ENCODE measurements at places on chromosomes 11 and 22.

DNA sequence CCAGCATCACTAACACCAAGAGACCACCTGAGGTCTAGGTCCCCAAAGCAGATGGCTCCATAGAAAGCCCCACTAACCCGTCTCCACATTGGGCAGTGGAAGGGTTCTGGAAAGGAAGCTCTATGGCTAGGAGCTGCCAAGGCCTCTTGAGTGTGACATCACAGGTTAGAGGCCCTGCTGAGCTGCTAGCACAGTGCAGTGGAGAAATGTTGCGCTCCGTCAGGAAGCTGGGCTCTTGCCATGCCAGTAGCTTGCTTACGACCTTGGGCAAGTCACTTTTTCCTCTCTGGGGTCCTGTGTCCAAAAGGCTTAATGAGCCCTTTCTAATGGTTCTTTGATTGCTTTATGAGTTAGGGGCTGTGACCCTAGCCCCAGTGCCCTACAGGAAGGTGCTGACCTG, 10.6 kb downstream of the PIK3IP1 start:
- DNase-seq: no peak

DNA sequence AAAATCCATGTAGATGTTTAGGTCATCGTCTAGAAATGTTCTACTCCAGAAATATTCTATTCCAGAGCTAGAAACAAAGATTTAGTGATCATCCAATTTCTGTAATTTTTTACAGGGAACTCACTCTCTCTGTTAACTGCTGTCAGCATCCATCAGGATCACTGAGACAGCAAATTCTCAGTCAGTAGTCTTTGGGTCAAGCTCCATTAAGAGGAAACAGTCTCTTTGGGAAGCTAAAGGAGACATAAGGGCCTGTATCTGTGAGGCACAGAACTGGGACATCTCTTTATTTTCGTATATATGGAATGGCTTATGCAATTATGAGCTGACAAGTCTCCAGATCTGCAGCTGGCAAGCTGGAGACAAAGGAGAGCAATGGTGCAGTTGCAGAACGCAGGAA, 48.3 kb downstream of the PIK3C2A start:
- DNase-seq: no peak

DNA sequence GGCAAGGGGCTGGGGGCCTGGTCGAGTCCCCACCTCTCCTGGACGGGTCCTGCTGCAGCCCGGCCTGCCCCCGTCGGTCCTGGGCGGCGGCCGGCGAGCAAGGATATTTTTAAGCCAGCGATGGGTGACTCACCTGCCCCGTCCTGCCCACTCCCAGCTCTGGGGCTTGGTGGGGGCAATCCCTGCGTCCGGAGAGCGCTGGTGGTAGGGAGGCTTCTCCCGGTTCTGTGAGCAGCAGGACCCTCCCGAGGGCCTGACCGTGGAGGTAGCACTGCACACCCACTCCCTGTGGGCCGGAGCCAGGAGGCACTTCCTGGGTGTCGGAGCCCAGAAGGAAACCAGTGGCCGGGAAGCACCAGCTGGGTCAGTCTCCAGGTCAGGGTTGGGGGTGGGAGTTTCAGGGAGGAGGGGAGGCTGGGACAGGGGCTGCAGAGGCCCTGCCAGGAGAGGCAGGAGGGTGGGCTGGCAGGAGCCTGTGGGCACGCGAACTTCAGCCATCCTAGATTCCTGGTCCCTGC, 467 bp downstream of the EPS8L2 start:
- DNase-seq: no peak

DNA sequence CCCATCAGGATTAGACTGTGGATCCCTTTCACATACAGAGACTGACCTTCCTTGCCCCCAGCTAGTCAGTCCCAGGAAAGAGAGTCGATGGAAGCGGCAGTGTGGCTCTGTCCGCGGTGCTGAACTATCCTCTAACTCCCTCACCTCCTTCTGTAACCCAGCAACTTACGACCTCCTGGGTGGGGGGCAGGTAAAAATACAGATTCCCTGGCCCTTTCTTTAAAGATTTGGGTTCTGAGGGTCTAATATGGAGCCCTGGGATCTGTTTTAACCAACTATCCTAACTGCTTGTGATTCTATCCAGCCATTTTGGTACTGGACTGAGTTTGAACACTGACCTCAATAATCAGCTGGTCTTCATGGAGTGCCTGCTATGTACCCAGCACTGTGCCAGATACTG, 23.2 kb downstream of the MFNG start:
- DNase-seq: no peak

DNA sequence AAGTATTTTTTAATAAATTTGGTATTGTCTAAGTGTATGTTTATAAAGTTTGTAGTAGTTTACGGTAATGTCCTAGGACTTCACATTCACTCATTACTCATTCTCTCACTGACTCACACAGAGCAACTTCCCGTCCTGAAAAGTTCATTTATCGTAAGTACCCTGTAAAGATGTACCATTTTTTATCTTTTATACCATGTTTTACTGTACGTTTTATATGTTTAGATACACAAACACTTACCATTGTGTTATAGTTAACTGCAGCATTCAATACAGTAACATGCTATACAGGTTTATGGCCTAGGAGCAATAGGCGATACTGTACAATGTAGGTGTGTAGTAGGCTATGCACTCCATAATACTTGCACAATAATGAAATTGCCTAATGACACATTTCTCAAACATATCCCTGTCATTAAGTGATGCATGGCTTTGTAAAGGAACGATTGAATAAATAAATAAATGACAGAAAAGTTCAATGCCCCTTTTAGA, 12.5 kb upstream of the CARD18 start:
- DNase-seq: no peak

- no peak for DNase-seq
These were observed 49.7 kb upstream of the CARS1 start for GRCh38 chr11:3106736-3107524.

DNA sequence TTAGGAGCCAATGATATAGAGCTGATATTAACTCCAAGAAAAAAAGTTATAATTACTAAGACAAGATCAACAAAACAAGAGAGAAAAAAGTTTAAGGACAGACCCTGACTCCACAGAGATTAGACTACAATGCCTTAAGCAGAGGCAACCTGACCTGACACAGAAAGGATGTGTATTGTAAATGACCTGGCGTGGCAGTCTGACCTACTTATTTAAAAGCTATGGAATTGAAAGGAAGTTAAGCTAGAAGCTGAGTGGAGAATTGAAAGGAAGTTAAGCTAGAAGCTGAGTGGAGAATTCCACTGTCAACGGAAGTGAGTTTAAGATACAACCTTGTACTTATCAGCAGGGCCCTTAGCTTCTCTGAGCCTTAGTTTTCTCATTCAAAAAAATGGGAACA, 885.4 kb downstream of the OPCML start:
- no peak for DNase-seq

DNA sequence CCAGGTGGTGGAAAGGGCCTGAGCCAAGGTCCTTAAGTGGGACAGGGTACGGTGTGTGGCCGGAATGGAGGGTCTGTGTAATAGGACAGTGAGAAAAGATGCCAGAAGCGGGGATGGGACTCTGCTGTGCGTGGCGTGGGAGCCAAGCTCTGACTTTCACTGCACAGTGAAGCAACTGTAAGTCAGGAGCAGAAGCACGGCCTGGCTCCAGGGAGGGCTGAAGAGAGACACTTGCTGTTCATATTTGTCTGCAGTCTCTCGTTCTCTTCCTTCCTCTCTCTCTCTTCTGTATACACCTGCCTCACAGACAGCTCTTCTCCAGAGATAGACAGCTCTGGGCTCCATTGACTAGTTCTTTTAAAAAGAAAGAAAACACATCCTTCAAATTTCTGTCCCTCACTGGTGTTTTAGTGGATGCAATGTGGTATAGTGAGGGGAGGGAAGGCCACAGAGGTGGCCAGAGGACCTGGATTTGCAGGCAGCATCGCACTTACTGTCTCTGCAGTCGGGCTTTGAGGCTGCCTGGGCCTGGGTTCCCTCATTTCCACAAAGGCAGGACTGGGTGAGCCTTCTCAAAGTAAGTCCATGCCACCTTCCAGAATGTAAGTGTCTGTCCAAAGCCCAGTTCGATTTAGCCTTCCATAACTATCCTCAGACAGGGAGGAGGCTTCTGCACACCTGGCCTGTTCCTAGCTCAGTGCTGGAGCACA, 2.1 kb downstream of the IL17RA start:
- no peak for DNase-seq

GRCh38 chr11:1076061-1076665, 1.5 kb downstream of the MUC2 start:
- DNase-seq: no peak

- no peak for DNase-seq
These were observed 245.0 kb upstream of the B3GAT1 start for GRCh38 chr11:134656861-134657540.

DNA sequence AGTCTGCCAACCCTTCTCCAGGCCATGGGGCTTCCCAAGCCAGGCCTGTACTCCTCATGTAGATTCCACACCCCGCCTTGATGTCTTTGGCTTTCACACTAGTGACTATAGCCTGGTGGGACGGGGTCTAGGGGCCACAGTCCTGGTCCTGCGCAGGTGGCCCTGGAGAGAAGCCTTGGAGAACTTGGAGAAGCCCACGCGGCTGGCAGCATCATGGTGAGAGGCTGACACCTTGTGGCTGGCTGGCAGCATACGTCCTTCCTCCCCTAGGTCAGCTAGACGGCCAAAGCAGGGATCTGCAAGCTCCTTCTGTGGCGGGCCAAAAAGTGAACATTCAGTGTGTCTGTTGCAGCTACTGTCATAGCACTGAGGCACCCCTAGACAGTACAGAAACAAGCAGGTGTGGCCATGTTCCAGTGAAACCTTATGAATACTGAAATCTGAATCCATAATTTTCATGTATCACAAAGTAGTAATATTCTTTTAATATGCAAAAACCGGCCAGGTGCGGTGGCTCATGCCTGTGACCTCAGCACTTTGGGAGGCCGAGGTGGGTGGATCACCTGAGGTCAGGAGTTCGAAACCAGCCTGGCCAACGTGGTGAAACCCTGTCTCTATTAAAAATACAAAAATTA, 42.0 kb downstream of the FAM83F start:
- DNase-seq: peak; percentile 16

GRCh38 chr11:57490456-57491248, 24.9 kb downstream of the SLC43A1 start:
- no peak for DNase-seq

- no peak for DNase-seq
These were observed 38.6 kb upstream of the MMP13 start for GRCh38 chr11:102994105-102994504.

DNA sequence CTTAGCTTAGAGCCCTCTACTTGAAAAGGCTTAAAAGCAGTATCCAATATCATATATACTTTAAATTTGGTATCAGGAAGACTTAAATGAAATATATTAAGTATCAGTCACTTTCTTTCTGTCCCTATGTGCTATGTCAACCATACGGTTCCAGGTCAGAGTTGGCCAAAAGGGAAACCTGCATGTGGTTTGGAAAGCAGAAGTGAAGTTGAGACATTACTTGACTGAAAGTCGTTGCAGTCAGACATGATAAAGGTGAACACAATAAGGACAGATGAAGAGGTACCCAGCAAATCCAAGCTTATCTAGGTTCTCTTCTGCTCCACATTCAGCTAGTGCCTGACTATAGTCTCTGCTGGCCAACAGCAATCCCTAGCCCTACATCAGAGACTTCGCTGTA, 336.8 kb downstream of the KCNA4 start:
- no peak for DNase-seq
